NCI-H2081 treated with DMSO at 0.1 percent for 48 hours (cell line): ENCODE measurements at places on chromosomes 13 and 19.

- no peak for DNase-seq
Observed at GRCh38 chr19:7986321-7987113, 18.9 kb downstream of the ELAVL1 start.

DNA sequence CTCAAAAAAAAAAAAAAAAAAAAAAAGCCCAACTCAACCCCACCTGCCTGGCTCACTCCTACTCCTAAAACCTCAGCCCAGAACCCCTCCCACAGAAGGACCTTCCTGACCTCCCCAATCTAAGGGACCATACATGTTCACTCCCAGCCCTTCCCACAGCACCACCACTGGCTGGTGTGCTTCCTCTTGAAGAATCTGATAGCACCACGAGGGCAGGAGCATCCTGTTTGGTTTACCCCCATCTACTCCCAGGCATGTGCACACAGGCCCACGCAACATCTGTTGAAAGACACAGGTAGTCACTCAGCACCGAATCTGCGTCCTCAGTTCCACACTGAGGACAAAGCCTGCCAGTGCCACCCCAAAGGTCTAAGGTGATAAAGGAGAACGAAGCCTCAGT, 8.2 kb downstream of the LATS2 start:
- no peak for DNase-seq

DNA sequence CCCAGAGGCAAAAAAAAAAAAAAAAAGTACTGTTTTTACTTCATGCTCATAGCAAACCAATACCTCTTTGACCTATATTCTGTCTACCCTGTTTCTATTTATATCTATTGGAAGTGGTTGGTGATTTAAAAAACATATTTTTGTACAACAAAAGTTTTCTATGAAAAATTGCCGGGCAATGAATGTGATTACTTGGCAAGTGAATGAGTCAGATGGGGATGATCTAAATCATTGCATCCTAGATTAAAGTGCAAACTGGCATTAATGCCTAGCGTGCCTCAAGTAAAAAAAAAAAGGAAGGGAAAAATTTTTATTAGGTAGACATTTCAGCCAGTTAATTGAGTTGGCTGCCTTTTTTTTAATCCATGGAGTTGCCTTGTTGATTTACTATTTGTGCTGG, 500.6 kb downstream of the KCTD12 start:
- DNase-seq: no peak

GRCh38 chr13:111262281-111262680, 58.2 kb upstream of the TEX29 start:
- DNase-seq: no peak

- no peak for DNase-seq
Observed at GRCh38 chr13:56351041-56351440, 789.7 kb upstream of the PRR20A start.

GRCh38 chr19:16516923-16517610, 20.9 kb downstream of the C19orf44 start:
- no peak for DNase-seq

DNA sequence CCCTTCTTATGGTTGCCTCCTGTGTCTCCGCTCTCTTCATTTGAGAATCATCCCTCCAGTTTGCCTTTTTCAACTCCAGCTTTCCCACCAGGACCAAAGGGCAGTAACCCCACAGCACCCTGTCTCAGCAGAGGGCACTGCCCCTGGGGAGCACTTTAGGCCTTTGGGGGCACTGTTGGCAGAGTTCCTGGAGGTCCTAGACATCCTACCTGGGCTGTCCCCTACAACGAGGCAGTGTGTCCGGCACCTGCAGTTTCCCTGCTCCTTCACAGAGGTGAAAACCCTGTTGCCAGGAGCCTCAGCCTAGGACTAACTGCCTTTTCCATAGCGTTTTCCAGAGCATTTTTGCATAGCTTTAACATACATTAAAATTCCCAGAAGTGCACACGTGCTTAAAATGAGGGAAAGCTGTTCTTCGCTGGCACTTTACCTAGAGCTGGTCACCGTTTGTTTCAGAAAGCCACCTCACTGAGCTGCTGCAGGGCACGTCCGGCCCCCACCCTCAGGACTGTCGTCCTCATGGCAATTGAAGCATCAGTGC, 234.9 kb downstream of the TEX29 start:
- DNase-seq: no peak

DNA sequence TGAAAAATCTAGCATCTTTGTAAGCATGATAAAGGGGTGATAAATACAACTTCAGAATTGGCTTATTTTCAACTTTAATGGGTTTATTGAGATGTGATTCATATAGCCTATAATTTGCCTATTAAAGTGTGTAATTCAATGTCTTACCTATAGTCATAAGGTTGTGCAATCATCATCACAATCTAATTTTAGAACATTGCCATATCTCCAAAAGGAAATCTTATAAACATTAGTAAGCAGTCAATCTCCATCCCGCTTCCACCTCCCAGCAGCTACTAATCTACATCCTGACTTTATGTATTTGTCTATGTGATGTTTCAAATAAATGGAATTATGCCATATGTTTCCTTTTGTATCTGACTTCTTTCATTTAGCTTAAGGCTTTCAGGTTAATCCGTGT, 145.2 kb upstream of the KLHL1 start:
- DNase-seq: no peak

DNA sequence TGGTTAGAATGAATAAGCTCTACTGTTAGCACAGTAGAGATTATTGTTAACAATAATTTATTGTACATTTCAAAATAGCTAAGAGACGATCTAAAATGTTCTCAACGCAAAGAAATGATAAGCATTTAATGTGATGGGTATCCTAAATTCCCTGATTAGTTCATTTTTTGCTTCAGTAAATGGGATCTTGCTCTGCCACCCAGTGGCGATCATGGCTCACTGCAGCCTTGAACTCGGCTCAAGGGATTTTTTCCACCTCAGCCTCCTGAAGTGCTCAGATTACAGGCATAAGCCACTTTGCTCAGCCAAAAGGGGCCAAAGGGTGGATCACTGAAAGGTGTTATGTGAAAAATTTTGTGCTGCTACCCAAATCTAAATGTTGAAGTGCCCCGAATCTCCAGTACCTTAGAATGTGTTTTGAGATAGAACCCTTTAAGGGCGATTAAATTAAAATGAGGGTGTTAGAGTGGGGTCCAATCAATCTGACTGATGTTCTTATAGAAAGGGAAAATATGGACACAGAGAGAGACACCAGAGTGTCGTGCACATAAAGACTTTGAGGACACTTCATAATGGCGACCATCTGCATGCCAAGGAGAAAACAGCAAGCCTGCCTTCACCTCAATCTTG, 31.5 kb upstream of the ZNF766 start:
- no peak for DNase-seq

DNA sequence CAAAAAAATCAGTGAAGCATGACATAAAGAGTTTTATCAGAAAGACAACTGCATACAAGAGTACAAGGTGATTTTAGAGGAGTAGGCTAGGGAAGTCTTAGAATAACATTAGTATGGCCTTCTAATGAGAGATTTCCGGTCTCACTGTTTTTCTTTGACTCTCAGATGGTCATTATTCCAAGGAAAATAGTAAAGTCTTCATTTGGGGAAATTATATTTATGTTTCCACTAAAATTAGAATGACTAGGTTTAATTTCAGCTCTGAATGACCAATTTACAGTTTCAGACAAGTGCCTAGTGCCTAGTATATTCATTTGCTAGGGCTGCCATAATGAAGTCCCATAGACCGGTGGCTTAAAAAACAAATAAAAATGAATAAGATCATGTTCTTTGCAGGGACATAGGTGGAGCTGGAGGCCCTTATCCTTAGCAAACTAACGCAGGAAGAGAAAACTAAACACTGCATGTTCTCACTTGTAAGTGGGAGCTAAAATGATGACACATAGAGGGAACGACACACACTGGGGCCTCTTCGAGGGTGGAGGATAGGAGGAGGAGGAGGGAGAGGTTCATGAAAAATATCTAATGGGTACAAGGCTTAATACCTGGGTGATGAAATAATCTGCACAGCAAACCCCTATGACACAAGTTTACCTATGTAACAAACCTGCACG, 303.1 kb downstream of the PCDH9 start:
- no peak for DNase-seq

DNA sequence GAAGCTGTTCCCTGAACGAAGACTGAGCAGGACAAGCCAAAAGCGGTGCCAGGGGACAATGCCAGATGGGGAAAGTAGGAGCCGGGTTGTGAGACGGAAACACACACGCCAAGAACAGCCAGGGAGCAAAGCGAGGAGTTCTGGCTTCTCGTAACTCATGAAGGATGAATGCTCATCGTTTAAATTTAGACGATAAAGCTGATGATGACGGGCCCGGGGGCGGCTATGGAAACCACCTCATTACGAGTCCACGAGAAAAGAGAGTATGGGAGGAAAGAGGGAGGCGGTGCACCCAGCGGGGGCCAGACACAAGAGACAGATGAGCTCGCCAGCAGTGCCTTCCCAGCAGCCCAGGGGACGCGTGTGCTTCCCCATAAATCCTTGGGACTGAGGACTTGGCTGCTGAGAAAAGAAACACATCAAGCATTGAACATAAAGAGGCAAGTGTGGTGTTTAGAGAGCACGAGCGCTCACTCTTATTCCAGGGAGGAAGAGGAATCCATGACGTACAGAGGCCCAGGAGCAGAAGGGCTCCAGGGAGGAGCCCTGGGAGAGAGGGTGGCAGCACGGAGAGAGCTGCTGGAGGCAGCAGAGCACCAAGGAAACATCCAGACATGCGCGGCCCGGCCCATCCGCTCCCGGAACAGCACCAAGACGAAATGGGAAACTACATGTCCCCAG, 70.7 kb downstream of the EPS15L1 start:
- no peak for DNase-seq

GRCh38 chr13:95323930-95324662, 22.8 kb upstream of the ABCC4 start:
- DNase-seq: no peak

- no peak for DNase-seq
Observed at GRCh38 chr19:20038358-20039202, 725 bp downstream of the ZNF682 start.

DNA sequence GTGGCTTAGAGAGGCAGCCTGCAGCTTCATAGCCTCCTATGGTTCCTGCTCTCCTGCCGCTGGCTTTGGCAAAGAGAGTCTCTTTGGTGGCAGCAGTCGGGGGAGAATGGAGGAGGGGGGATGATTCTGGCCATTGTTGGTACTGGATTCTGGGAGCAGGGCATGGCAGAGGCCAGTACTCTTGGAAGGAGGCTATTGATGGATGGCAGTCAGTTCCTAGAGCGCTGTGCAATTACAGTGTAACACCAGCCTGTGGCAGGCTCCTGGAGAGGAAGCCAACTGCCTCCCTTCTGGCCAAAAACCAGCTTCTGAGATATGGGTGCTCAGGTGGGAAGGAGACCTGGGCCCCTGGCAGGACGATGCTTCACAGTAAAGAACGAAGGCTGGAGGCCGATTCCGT, 47.9 kb upstream of the TMTC4 start:
- no peak for DNase-seq

- DNase-seq: peak; percentile 91
Observed at GRCh38 chr13:39510316-39510695, 92.7 kb downstream of the LHFPL6 start.

DNA sequence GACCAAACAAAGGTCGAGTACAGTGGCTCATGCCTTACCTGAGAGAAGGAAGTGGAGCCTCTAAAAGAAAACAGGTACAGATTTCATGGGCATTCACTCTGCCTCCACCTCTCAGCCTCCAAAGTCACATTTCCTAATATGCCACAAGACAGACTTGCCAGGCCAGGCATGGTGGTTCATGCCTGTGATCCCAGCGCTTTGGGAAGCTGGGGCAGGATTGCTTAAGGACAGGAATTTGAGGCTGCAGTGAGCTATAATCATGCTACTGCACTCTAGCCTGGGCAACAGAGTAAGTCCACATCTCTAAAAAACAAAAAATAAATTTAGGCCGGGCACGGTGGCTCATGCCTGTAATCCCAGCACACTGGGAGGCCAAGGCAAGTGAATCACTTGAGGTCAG, 10.9 kb upstream of the DNMT1 start:
- DNase-seq: no peak

GRCh38 chr13:100128373-100128772, 39.5 kb downstream of the PCCA start:
- no peak for DNase-seq
